Activated CD4-positive, alpha-beta memory T cell treated with anti-CD3 and anti-CD28 coated beads, Interleukin-2, amount 10 ng/mL, durations not matched to agents 7 days and 5 days (primary cell): ENCODE measurements at places on chromosomes 13 and 19.

DNA sequence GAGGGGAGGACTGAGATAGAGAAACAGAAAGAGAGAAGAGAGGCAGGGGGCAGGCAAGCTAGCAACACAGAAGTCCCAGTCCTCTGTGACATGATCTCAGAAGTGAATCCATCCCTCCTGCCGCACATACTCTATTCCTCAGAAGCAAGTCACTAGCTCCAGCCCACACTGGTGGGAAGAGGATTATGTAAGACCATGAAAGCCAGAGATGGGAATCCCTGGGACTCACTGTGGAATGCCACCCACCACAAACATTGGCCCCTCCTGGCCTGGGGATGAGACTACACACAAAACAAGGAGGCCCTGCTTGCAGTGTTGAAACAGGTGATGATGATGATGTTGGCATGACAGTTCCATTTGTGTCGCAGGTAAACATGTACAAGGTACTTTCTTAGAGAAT is 419.9 kb downstream of the IRS2 start:
- H3K27me3 ChIP-seq, result no peaks in the 10 kb centered on the region
- no peak overlapping the region for H3K4me3 ChIP-seq
- H3K4me1 ChIP-seq, result no peaks in the 10 kb centered on the region
- no peak for DNase-seq
- no peak overlapping the region for H3K27ac ChIP-seq

GRCh38 chr19:41921577-41922576 is 6.4 kb downstream of the ERFL start:
- H3K4me1 ChIP-seq, result peaks cover 4% of the 10 kb centered on the region
- no peak for DNase-seq
- H3K36me3 ChIP-seq, result no peaks in the 10 kb centered on the region
- peaks cover 14% of the 10 kb centered on the region for H3K27me3 ChIP-seq
- H3K27ac ChIP-seq, result no peak overlapping the region
- H3K4me3 ChIP-seq, result no peak overlapping the region

GRCh38 chr13:55000043-55000442 is 1971.4 kb downstream of the OLFM4 start:
- no peak for DNase-seq
- H3K27ac ChIP-seq, result no peak overlapping the region
- no peaks in the 10 kb centered on the region for H3K27me3 ChIP-seq

DNA sequence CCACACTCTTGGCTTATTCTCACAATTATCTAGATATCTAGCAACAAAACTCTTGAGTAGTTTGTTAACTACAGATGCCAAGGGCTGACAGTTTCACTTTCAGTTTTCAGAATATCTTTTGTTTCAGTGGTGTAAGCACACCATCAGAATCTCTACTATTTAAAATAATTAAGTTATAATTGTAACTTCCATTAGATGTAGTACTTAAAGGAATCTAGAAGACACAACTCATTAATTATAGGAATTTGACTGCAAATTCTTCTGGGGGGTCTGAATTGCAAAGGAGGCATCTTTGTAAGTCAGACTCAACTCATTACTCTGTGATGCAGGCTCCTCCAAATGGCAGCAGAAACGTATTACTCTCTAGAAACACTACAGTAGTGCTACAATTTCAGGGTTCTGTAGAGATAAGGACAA is 44.9 kb upstream of the USPL1 start:
- peaks cover 49% of the 10 kb centered on the region for H3K4me1 ChIP-seq
- DNase-seq, result peak; percentile 24
- peaks cover 10% of the 10 kb centered on the region for H3K27me3 ChIP-seq
- H3K4me3 ChIP-seq, result peak overlapping the region; percentile 51

DNA sequence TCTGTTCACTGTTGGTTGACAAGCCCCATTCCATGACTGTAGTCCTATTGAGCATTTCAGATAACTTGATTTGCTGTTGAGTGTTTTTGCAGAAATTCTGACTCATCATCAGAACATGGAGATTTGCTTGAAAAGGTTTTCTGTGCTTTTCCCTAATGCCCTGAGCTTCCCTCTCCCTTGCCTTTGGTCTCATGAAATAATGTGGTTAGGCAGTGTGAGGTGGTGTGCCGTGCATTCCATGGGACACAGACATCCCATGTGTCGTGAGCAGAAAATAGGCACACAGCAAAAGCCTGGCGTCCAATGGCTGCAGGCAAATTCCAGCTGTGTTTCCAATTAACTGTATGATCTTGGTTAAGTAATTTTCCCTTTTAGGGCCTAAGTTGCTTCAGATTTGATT is 197.4 kb downstream of the DLEU7 start:
- DNase-seq, result no peak
- H3K27ac ChIP-seq, result no peak overlapping the region
- no peak overlapping the region for H3K4me3 ChIP-seq

DNA sequence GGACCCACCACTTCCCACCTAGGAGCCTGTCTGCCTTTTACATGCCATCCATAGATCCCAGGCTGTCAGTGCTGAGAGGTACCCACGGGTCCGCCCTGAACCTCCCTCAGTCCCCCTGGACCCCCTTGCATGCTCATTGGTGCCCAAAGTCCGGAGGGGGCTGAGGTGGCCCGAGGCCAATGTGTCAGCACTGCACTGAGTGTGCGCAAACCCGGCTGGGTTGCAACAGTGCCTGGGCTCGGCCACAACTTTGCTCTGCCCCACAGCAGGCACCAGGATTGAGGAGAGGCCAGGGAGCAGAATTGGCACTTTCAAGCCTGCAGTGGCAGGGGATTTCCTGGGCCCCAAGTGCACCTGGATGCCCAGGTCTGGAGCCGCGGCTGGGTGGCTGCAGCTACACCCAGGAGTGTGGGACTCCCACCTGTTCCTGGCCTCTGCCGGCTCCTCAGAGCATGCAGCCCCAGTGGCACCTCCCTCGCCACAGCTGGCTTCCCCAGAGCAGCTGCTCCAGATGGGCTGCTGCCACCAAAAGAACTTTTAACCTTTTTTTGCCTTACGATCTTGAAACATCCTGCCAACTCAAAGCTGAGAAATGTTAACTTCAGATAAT is 837.0 kb downstream of the SLITRK6 start:
- H3K27ac ChIP-seq, result no peak overlapping the region
- no peaks in the 10 kb centered on the region for H3K4me1 ChIP-seq
- H3K27me3 ChIP-seq, result no peaks in the 10 kb centered on the region
- H3K36me3 ChIP-seq, result no peaks in the 10 kb centered on the region

DNA sequence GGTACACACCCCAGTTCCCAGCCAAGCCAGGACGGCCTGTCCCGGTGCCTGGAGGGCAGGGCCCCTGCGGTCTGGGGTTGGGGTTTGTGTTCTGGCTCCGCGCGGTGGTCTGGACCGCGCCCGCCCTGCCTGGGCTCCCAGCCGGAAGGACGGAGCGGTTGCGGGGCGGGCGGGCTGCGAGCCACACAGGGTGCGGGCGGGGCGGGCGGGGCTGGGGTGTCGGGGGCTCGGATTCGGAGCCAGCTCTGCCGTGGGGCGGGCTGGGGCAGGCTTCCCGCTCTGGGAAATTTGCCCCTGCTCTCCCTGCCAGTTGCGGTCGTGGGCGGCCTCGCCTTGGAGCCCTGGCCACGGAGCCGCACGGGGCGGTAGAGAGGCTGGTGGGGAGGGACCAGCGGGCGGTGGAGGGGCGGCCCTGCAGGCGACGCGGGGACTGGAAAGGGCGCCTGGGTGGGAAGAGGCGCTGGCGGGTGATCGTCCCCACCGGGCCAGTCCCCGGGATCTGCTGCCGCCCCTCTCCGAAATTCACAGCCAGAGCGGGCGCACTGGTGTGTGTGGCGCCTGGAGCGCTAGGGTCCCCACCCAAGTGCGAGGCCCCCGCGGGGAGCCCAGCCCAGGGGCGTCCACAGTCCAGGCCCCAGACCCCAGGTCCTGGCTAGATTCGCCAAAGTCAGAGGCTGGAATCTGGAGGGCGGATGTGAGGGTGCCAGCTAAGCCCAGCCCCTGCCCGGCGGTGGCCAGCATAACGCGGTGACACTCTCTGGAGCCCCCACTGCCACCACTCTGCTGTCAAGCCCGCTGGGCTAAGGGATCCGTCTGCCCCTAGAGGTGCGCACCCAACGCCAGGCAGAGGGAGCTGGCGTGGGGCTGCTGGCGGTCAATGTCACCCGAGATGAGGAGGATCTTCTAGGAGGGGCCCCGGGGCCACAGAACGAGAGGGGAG is 11.0 kb upstream of the ZNF492 start:
- H3K36me3 ChIP-seq, result no peaks in the 10 kb centered on the region
- no peaks in the 10 kb centered on the region for H3K4me1 ChIP-seq

DNA sequence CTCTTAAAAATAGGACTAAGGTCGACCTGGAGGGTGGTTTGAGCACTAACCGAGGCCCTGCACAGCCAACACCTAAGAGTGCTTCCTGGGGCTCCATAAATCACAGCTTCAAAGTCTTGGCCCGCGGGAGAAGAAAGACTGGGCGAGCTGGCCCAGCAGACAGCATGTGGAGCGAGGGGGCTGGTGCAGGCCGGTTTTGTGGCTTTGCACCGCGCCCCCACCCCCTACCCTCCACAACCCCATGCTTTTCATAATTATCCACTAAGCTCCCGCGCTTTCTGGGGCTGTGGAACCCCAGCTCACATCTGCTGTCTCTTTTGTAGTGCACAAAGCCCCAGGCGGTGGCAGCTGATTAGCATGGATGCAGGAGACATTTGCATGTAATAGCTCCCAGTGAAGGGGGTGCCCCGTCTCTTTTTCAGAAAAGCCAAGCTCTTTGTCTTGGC is 17.1 kb downstream of the CARM1 start:
- H3K4me1 ChIP-seq, result no peaks in the 10 kb centered on the region
- no peak overlapping the region for H3K4me3 ChIP-seq
- H3K27ac ChIP-seq, result no peak overlapping the region
- H3K27me3 ChIP-seq, result no peaks in the 10 kb centered on the region

DNA sequence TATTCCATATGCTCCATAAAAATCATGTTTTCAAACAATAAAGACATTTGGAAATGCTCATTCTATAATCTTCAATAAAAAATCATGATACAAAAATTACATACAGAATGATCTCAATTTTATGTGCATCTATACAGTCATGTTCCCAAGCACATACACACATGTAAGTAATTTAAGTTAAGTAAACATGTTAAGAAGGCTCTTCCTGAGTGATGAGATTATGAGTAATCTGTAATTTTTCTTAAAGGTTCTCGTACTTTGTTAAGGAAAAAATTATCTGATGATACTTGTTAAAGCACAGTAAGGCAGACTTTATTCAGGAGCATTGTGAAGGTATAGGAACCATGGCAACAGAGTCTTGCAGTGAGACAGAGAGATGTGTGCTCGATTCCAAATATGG is 30.0 kb upstream of the DLEU7 start:
- no peak overlapping the region for H3K4me3 ChIP-seq
- DNase-seq, result no peak
- H3K27me3 ChIP-seq, result peaks cover 3% of the 10 kb centered on the region
- H3K4me1 ChIP-seq, result peaks cover 1% of the 10 kb centered on the region
- H3K27ac ChIP-seq, result no peak overlapping the region

DNA sequence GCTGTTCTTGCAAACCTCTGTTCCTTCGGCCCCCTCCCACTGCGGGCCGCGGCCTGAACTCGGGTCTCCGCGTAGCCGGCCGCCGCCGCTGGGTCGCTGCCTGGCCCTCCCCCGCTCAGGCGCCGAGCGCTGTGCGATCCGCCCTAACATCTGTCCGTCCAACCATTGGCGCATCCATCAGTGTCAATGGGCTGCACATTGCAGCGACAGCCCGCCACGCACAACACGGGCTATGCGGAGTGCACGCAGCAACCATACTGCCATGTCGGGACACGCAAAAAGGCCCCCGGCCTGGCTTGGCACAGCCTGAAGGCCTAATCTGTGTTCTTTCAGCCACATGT is 2.6 kb upstream of the TSHZ3 start:
- H3K4me3 ChIP-seq, result peak overlapping the region; percentile 57
- no peak for DNase-seq
- peaks cover 46% of the 10 kb centered on the region for H3K4me1 ChIP-seq
- peaks cover 4% of the 10 kb centered on the region for H3K36me3 ChIP-seq

GRCh38 chr19:18612772-18613588 is at the start of gene TMEM59L:
TMEM59L (plus strand) TSS chr19:18612870; CDS start chr19:18612959, 89 bp downstream.
- no peaks in the 10 kb centered on the region for H3K36me3 ChIP-seq
- peak within 1 kb of the TSS; percentile 17 for H3K4me3 ChIP-seq
- H3K27ac ChIP-seq, result no peak within 1 kb of the TSS
- H3K4me1 ChIP-seq, result peaks cover 14% of the 10 kb centered on the region
